ENCODE measurements at places on chromosomes 16 and 17. TPM values are rescaled to one million over a fixed set of nuclear protein-coding genes. Genes with fewer than 3 reads are reported as not detected.

GRCh38 chr17:69997332-69997731, 77.7 kb upstream of the KCNJ16 start:
- no peaks in the 10 kb centered on the region for H3K36me3 ChIP-seq
- H3K27ac ChIP-seq, result no peak overlapping the region
- DNase-seq, result peak; percentile 50

DNA sequence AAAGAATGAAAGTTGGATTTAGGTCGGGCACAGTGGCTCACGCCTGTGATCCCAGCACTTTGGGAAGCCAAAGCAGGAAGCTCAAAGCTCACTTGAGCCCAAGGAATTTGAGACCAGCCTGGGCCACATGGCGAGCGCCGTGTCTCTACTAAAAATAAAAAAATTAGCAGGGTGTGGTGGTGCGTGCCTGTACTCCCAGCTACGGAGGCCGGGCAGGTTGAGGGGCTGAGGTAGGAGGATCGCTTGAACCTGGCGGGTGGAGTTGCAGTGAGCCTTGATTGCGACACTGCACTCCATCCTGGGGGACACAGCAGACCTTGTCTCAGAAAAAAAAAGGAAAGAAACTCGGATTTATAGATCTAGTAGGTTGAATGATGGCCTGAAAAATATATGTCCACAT, 37.4 kb upstream of the RPH3AL start:
- no peak overlapping the region for H3K4me3 ChIP-seq
- DNase-seq, result no peak
- H3K36me3 ChIP-seq, result no peaks in the 10 kb centered on the region
- no peaks in the 10 kb centered on the region for H3K4me1 ChIP-seq
- H3K27me3 ChIP-seq, result no peaks in the 10 kb centered on the region
- no peak overlapping the region for H3K27ac ChIP-seq

GRCh38 chr16:78706637-78707036, 607.2 kb downstream of the WWOX start:
- H3K27ac ChIP-seq, result no peak overlapping the region
- H3K27me3 ChIP-seq, result no peaks in the 10 kb centered on the region
- no peaks in the 10 kb centered on the region for H3K36me3 ChIP-seq
- H3K4me1 ChIP-seq, result no peaks in the 10 kb centered on the region
- H3K4me3 ChIP-seq, result no peak overlapping the region
- DNase-seq, result no peak

DNA sequence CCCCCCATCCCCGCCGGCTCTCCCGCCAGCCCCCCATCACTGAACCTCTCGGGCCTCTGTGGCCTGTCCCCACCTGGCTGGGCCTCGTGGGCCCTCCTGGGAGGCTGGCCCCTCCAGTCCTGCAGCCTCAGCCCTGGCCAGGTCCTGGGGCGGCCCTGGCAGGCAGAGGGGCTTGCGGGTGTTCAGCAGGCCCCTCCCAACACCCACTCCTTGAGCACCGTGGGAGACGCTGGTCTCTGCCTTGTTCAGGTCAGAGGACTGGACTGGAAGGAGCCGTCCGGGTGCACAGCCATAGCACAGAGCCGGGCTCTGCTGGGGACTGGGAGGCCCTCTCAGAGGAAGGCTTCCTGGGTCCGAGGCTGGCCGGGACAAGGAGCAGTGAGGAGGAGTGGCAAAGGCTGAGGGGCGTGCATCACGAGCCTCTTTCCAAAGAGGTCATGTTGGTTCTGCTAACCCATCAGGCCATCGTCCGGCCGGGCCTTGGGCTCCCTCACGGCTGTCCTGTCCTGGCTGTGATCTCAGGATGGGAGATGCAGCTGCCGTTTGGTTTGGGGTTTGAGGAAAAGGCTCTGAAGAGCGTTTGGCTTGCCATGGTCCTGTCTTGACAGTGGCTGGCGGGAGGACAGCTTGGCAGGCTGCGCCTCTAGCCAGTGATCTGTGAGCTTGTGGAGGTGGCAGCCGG, 6.3 kb upstream of the PABPN1L start:
- H3K36me3 ChIP-seq, result no peaks in the 10 kb centered on the region
- peaks cover 11% of the 10 kb centered on the region for H3K27me3 ChIP-seq
- DNase-seq, result no peak
- no peak overlapping the region for H3K27ac ChIP-seq

GRCh38 chr17:69870091-69870530, 204.9 kb upstream of the KCNJ16 start:
- H3K27me3 ChIP-seq, result no peaks in the 10 kb centered on the region
- H3K4me1 ChIP-seq, result peaks cover 44% of the 10 kb centered on the region
- H3K36me3 ChIP-seq, result no peaks in the 10 kb centered on the region
- peak; percentile 78 for DNase-seq
- no peak overlapping the region for H3K4me3 ChIP-seq

- DNase-seq, result no peak
- no peak overlapping the region for H3K27ac ChIP-seq
- H3K36me3 ChIP-seq, result peaks cover 23% of the 10 kb centered on the region
- H3K4me3 ChIP-seq, result no peak overlapping the region
These were observed 4.4 kb downstream of the UBE2I start for GRCh38 chr16:1313721-1314369.

- H3K4me3 ChIP-seq, result no peak overlapping the region
- H3K27ac ChIP-seq, result no peak overlapping the region
- DNase-seq, result no peak
These were observed 54.9 kb upstream of the TOB1 start for GRCh38 chr17:50920891-50921586.

DNA sequence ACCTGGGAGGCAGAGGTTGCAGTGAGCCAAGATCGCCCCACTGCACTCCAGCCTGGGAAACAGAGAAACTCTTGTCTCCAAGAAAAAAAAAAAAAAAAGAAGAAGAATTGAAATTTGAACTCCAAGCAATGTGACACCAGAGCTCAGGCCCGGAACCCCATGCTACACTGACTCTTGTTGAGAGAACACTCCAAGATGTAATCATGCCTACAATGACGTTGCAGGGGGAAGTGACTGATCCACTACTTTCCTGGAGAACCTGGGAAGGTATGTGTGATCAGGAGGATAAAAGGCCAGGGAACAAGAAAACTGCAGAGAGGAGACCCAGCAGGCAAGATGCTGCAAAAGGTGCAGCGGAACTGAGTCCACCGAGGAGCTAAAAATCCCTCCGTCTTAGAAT, 57.9 kb downstream of the ADCY9 start:
- no peaks in the 10 kb centered on the region for H3K36me3 ChIP-seq
- H3K4me1 ChIP-seq, result peaks cover 10% of the 10 kb centered on the region
- DNase-seq, result no peak
- H3K27me3 ChIP-seq, result no peaks in the 10 kb centered on the region
- no peak overlapping the region for H3K4me3 ChIP-seq
- no peak overlapping the region for H3K27ac ChIP-seq

- DNase-seq, result peak; percentile 29
- no peaks in the 10 kb centered on the region for H3K4me1 ChIP-seq
- H3K27ac ChIP-seq, result no peak overlapping the region
- no peaks in the 10 kb centered on the region for H3K36me3 ChIP-seq
- H3K4me3 ChIP-seq, result no peak overlapping the region
- no peaks in the 10 kb centered on the region for H3K27me3 ChIP-seq
These were observed 23.8 kb downstream of the TEX14 start for GRCh38 chr17:58667934-58668597.

DNA sequence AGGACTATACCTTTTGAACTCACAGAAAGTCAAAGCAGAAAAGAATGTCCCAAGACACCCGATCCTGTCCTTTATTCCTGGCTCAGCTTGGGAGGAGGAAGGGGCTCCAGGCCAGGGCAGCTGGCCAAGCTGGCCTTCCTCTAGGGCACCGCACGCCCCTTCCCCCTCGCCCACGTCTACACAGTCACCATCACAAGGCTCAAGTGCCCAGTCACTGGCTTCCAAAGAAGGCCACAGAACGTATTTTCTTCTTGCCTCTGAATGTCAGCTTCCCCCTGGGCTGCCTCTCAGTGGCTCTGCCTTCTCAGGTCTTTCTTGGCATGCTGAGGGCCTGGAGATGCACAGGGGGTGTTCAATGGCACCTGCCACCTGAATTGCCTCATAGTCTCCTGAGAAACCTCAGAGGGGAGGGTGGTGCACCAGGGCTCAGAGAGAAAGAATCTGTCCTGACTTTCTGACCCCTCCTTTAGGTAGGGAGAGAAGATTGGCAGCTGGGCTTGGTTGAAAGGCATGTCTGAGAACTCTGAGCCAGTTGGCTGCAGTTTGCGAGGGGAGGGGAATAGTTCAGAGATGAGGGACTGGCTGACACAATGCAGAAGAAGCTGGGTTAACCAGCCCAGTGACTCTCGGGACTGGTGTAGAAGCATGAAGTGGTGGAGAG, 2.1 kb downstream of the DHRS11 start:
- H3K4me1 ChIP-seq, result peaks cover 12% of the 10 kb centered on the region
- H3K27ac ChIP-seq, result no peak overlapping the region
- no peaks in the 10 kb centered on the region for H3K27me3 ChIP-seq
- no peak overlapping the region for H3K4me3 ChIP-seq

- H3K27ac ChIP-seq, result no peak overlapping the region
- no peaks in the 10 kb centered on the region for H3K4me1 ChIP-seq
- H3K36me3 ChIP-seq, result no peaks in the 10 kb centered on the region
- H3K4me3 ChIP-seq, result no peak overlapping the region
- DNase-seq, result peak; percentile 35
These were observed 114.6 kb upstream of the NOG start for GRCh38 chr17:56478836-56479447.

- DNase-seq, result no peak
- H3K4me3 ChIP-seq, result no peak overlapping the region
- no peaks in the 10 kb centered on the region for H3K27me3 ChIP-seq
- no peaks in the 10 kb centered on the region for H3K4me1 ChIP-seq
These were observed 77.2 kb upstream of the HS3ST2 start for GRCh38 chr16:22736791-22737190.

DNA sequence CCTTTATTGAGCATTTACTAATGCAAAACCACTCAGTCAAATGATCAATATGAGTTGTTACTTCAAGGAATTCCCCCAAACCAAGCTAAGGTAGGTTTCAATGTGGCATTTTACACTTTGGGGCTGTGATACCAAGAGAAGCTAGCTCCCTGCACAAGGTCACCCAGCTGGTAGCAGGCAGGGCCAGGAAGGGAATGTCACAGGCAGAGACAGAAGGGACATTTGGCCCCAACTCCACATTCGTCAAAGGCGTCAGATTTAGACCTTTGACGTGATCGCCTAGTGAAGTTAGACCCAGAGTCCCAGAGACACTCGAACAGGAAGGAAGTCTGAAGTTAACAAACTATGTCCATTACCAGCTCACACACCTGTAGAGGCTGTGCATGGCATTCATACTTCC, 5.5 kb upstream of the SMG1 start:
- H3K27me3 ChIP-seq, result no peaks in the 10 kb centered on the region
- H3K27ac ChIP-seq, result no peak overlapping the region
- no peak for DNase-seq
- H3K4me1 ChIP-seq, result peaks cover 18% of the 10 kb centered on the region

- H3K36me3 ChIP-seq, result peaks cover 71% of the 10 kb centered on the region
- H3K27ac ChIP-seq, result no peak overlapping the region
- no peak overlapping the region for H3K4me3 ChIP-seq
- peak; percentile 49 for DNase-seq
- H3K27me3 ChIP-seq, result no peaks in the 10 kb centered on the region
- H3K4me1 ChIP-seq, result peaks cover 3% of the 10 kb centered on the region
These were observed 26.0 kb upstream of the RSL1D1 start for GRCh38 chr16:11877374-11877773.

DNA sequence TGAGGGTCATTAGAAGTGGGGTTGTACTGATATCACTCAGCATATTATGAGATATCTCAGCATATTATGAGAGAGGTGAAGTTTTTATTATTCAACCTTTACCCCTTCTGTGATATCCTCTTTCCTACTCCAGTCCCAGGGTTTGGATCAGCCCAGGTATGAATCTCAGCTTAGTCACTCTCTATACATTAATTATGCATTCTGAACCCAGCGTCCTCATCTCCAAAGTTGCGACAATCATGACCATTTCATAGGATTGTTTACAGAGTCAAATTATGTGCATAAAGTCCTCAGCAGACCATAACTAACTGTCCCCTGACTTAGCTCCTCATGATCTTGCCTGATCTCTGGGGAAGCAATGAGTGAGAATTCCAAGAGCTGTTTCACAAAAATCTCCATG, 20.5 kb upstream of the BLMH start:
- no peak overlapping the region for H3K27ac ChIP-seq
- H3K4me3 ChIP-seq, result no peak overlapping the region
- DNase-seq, result no peak
- no peaks in the 10 kb centered on the region for H3K36me3 ChIP-seq

- H3K36me3 ChIP-seq, result no peaks in the 10 kb centered on the region
- H3K27ac ChIP-seq, result no peak overlapping the region
- DNase-seq, result peak; percentile 42
- peaks cover 5% of the 10 kb centered on the region for H3K4me1 ChIP-seq
- 0 out of 2 replicates have a peak, but pooled peaks cover 6% of the 10 kb centered on the region for H3K27me3 ChIP-seq
These were observed 45.0 kb upstream of the ARHGAP44 start for GRCh38 chr17:12744298-12744697.

DNA sequence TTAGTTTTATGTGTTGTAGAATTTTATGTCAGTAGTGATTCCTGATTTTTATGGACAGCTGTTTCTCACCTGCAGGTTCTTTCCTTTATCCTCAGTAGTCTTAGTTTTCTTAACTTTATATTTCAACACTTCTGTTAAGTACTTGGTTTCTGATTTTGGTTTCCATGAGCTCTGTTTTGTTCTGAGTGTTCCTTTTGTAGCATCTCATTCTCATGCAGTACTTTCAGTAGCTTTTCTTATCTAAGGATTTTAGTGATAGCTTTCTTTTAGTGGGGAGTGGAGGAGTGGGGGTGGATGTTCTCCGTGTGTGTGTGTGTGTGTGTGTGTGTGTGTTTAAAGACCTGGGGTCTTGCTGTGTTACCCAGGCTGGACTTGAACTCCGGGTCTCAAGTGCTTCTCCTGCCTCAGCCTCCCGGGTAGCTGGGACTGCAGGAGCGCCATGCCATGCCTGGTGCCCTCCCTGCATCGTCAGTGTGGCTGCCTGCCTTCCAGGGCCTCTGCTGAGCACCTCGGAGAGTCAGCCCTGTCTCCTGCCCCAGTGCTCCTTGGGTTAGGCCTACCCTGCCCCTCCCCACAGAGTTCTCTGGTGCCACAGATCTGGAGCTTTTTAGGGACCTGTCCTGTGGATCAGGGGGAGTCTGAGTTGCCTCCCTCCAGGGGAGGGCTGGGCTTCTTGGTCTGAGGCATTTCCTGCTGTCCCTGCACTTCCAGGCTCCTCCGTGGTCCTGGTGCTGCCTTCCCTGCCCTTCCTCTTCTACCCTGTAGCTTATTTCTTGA, 4.3 kb upstream of the ZNF750 start:
- H3K36me3 ChIP-seq, result no peaks in the 10 kb centered on the region
- H3K27ac ChIP-seq, result no peak overlapping the region
- H3K4me1 ChIP-seq, result no peaks in the 10 kb centered on the region
- DNase-seq, result no peak
- H3K27me3 ChIP-seq, result no peaks in the 10 kb centered on the region
- H3K4me3 ChIP-seq, result no peak overlapping the region

The COASY gene
- 19.2 TPM for total RNA-seq

The ABCC12 gene
- total RNA-seq, result not detected

The TBC1D3I gene
- not detected for total RNA-seq

The SOST gene
- total RNA-seq, result not detected

The TBX21 gene
- not detected for total RNA-seq

The B9D1 gene
- total RNA-seq, result 15.5 TPM

The CCL15 gene
- not detected for total RNA-seq

The NXPH3 gene
- 1.4 TPM for total RNA-seq

The MSLN gene
- not detected for total RNA-seq

The TNFRSF17 gene
- not detected for total RNA-seq
